ENCODE measurements at places on chromosomes 6 and 20.
A peak's percentile ranks its signal among the peaks of the same experiment; 100 is the strongest.

DNA sequence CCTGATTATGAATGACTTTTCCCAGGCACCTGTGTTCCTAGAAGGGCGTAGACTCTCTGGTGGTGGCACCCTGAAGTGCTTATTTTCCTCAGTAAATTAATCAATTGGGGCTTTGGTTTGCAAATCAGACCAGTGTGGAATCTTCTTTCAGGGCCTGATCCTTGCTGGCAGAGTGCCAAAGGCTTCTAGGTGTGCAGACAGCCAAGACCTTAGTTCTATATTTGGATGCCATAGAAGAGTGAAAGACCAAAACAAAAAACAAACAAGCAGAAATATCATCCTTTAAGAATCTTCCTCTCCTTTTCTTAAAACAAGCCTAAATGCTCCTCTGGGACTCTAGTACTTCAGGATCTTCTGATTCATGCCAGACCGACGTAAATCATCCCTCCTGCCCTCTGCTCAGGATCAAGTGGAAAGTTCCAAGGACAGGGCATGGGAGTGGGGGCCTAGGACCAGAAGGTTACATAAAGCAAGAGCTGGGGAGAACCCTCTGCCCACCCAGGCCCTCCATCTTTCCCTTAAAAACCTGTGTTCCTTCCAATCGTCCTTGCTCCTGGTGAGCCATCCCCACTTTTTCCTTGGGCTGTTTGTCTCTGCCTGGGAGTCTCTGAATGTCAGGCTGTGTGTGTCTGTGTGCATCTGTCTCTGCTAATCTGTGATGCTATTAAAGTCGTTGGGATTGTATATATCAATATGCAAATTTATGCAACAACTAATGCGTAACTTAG is 70.5 kb upstream of the MYLIP start:
- no peak for DNase-seq

GRCh38 chr6:161476711-161477110 is 202.8 kb upstream of the AGPAT4 start:
- peak; percentile 89 for DNase-seq

DNA sequence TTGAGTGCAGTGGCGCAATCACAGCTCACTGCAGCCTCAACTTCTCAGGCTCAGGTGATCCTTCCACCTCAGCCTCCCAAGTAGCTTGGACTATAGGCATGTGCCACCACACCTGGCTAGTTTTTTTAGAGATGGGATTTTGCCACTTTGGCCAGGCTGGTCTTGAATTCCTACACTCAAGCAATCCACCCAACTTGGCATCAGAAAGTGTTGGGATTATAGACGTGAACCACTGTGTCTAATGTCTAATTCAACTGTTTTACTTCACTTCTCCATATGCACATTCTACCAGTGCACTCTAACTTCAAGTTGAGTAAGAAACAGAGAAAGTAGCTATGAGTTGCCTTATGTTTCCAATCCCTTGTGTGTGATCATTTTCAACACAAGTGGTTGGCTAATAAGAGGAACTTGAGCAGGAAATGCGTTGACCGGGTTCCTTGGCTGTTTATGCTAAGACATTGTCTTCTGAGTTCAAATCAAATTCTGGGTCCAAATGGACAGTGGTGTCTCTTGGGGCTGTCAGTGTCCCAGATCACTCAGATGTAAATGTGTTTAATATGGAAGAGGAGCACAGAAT is 23.9 kb downstream of the ZNF337 start:
- no peak for DNase-seq

- DNase-seq, result no peak
Measured at GRCh38 chr20:50821257-50821921, 26.5 kb downstream of the BCAS4 start.

- DNase-seq, result peak; percentile 89
Measured at GRCh38 chr20:53869466-53870258, 200.7 kb downstream of the BCAS1 start.

- no peak for DNase-seq
Measured at GRCh38 chr6:159853754-159854153, 37.0 kb upstream of the MAS1 start.

- DNase-seq, result no peak
Measured at GRCh38 chr20:16203096-16203495, 370.2 kb downstream of the KIF16B start.
